ENCODE measurements at places on chromosomes 6 and 20.

DNA sequence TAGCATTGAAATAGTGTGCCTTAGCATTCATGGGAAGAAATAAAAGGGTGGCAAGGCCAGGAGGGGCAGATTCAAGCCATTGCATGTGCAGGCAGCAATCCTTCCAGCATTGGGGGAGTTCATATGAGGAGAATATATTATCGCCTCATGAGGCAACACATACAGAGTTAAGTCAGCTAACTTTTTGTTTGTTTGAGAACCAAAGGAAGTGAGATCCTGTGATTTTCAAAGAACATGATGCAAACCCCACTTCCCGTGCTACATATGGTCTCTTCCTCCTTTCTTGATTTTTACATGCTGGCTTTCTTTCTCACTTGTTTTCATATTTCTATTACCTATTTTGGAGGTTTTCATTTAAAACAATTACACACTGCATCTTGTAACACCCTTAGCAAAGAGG, 579.7 kb upstream of the ARID1B start:
- no peak for DNase-seq

DNA sequence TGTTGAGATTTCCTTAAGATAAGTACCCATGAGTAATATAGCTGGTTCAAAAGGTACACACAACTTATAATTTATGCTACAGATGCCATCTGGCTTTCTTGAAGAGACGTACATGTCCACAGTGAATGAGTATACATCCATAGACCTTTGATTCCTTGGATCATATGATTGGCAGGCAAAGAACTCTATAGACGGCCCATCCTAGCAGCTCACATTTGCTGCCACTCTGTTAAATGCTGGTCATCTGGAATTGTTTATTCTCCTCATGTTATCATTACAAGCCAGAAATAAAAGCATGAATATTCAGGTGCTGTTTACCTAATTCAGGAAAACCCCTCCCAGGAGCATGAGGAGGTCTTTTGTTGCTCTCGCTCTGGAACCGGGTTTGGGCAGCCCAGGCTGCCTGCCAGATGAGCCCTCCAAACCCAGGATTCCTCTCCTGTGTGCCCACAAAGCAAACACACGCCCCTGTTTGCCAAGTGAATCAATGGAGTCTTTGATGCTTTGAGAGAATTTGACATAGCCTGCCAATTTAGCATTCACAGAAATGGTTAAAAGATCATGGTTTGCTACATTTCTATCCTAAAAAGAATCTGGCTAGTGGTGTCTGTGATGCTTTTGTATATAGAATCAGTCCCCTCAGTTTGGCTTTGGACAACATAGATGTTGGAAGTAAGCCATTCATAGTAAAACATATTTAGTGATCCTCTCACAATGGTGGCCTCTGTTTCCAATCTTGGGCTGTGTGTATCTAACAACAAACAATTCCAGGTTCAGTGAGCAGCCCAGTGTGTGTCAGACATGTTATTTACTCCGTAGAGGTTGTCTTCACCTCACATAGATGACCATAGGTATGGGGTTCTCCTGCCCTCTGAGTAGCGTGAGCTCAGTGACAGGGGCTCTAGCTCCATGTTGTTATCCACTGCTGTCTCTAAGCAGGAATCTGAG, 17.5 kb upstream of the PLCG1 start:
- DNase-seq: no peak

- peak; percentile 95 for DNase-seq
These were observed 48.0 kb downstream of the ARMC2 start for GRCh38 chr6:108896111-108896661.

DNA sequence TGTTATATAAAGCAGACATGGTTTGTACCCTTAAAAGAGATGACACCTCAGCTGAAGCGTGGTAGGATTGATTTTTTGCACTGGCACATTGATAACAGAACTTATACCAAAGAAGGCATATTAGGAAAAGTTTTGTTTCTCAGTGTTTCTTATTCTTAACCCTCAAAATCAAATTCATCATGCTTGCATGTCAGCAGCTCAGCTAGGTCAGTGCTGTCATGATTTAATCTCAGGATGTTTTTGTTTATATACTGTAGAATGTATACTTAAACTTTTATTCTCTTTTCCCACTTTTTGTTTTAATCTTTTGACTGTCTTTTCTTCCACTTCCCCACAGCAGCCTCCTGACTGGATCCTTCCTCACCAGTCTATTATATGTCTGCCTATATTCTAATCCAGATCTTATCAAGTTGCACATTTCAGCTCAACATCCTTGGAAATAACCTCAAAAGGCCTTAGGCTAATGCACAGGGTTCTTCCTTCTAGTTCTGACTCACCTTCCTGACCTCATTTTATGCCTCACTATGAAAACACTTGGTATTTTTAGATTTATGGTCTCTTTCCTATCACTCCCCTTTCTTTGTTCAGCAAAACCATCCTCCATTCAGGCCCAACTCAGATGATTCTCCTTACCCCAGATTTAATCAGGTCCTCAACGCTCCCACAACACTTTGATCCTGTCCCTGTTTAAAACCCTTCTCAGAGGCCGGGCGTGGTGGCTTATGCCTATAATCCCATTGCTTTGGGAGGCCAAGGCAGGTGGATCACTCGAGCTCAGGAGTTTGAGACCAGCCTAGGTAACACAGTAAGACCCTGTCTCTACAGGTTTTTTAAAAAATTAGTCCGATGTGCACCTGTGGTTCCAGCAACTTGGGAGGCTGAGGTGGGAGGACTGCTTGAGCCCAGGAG, 7.2 kb downstream of the HEBP2 start:
- DNase-seq: peak; percentile 50

- no peak for DNase-seq
These were observed 33.6 kb downstream of the TRAM2 start for GRCh38 chr6:52543262-52543661.

DNA sequence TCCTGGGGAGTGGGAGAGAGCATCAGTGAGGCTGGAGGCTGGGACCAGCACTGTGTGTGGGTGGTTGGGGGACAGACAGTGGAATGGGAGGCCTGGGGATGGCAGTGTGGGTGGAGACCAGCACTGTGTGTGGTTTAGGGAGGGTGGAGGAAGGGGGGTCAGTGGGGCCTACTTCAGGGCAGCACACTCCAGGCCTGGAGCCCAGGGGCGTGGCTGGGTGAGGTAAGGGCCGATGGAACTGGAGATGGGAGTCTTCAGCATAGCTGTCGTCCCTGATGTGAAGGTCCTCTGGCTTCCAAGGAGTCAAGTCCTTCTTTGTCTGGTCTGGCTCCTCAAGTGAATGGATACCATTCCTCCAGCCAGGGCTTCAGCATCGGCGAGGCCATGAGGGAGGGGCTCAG, 18.6 kb downstream of the KCNK17 start:
- DNase-seq: no peak

GRCh38 chr6:165939047-165939446, 228.6 kb downstream of the TBXT start:
- DNase-seq: no peak

- peak; percentile 72 for DNase-seq
These were observed 2.9 kb upstream of the ZBTB46 start for GRCh38 chr20:63833776-63834490.

GRCh38 chr6:156783958-156784357, 6.8 kb downstream of the ARID1B start:
- DNase-seq: no peak

- no peak for DNase-seq
These were observed 41.5 kb downstream of the MYH7B start for GRCh38 chr20:34997131-34997561.

GRCh38 chr6:170006900-170007467, 255.6 kb downstream of the ERMARD start:
- no peak for DNase-seq

Measured in astrocyte of the spinal cord (primary cell).